ENCODE measurements at places on chromosomes 6 and 20.

DNA sequence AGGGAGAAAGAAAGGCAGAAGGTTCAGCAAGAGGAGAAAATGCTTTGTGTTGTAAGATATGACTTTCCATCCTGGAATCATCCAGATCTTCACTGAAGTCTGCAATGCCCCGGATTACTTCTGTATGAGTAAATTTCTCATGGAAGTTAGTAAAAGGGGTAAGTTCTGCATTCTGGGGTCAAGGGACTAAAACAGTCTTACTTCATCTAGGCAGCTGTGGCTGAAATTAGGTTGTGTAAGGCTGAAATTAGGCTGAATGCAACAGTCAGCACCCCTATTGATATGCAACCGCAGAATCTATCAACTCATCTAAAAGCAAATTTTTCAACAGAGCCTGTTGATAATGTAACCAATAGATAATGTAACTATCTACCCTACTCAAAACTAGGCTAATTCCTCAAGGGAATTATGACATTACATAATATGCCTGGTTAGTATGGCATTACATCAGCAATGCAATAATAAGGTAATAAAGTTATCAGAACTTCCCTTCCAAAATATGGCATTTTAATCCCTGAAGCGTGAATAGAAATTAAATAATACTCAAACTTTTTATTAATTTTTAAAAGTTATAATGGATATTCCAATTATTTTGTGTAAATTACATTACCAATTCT lies 671.7 kb upstream of the CITED2 start:
- no peak for DNase-seq

DNA sequence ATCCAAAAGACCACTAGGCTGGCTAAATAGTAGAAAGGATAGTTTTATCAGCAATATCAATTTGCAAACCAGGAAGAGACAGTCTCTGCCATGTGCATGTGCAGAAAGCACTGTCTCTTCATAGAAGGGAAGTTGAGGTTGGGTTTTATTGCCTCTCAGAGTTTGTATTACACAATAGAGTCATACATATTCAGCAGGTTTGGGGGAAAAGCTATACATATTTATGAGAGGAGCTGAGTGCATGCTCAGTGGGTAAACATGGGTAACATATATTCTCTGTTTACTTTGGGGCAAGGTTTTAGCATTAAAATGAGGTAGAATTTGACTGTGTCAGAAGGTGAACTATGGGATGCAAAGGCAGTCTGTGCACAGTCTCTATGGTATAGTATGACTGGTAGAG lies 14.9 kb downstream of the TMEM170B start:
- DNase-seq = no peak

- DNase-seq = no peak
These were observed 63.0 kb downstream of the AGPAT4 start for GRCh38 chr6:161210857-161211256.

DNA sequence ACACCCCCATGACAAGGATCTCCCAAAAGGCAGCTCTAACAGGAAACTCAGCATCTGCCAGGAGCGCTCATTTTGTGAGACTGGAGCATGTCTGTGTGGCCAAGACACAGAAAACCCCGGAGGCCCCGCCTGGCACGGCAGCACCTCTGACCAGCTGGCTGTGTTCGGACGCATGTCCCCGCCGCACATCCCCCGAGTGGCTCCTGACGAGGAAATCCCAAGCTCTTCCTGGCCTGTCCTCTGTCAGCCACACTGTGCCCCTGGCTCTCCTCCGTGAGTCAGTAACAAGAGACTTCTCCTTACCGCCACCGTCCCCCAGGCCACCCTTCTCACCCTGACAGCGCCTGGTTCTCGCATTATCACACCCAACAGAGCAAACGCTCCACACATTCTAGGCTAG lies 14.4 kb downstream of the SLC2A4RG start:
- no peak for DNase-seq

GRCh38 chr6:1607516-1608221 lies 2.0 kb upstream of the FOXC1 start:
- DNase-seq = no peak

All from cerebellum (tissue), 4 donors.